Aorta (tissue), 5 donors: ENCODE measurements at places on chromosomes 11 and 22.

- DNase-seq = no peak
These were observed 517.4 kb downstream of the TMEM135 start for GRCh38 chr11:87555101-87555500.

GRCh38 chr22:17868771-17869170 is 94.5 kb upstream of the BID start:
- no peak for DNase-seq

GRCh38 chr11:15006139-15006759 is 34.1 kb upstream of the CALCA start:
- DNase-seq = no peak

GRCh38 chr11:17351510-17352176 is at the start of gene NCR3LG1:
TSS of gene NCR3LG1 (plus strand) at chr11:17351800. CDS start at chr11:17351970, 170 bp downstream.
- peak; percentile 89 for DNase-seq

GRCh38 chr22:26364066-26365015 is 64.7 kb upstream of the ASPHD2 start:
- no peak for DNase-seq

GRCh38 chr11:17610085-17610894 is 63.2 kb downstream of the OTOG start:
- peak; percentile 71 for DNase-seq
